DMS153 (cell line): ENCODE measurements at places on chromosomes 3 and 15.

- no peak for DNase-seq
Measured at GRCh38 chr3:71551311-71551919, 32.1 kb downstream of the FOXP1 start.

DNA sequence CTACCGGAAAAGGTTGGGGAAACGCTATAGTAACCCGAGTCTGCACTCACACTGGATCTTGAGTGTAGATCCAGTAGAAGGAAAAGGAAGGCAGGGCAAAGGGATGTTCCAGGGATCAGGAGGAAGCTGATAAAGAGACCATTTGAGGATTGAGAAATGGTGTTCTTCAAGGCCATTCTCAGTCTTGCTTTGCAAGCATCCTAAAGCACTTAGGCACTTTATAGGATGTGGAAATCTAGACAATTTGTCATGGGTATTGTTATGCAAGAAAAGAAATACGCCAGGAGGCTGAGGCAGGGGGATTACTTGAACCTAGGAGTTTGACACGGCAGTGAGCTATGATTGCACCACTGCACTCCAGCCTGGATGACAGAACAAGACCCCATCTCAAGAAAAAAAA, 13.2 kb upstream of the SCAMP5 start:
- no peak for DNase-seq

- no peak for DNase-seq
Measured at GRCh38 chr3:195892105-195893043, 16.0 kb downstream of the TNK2 start.

DNA sequence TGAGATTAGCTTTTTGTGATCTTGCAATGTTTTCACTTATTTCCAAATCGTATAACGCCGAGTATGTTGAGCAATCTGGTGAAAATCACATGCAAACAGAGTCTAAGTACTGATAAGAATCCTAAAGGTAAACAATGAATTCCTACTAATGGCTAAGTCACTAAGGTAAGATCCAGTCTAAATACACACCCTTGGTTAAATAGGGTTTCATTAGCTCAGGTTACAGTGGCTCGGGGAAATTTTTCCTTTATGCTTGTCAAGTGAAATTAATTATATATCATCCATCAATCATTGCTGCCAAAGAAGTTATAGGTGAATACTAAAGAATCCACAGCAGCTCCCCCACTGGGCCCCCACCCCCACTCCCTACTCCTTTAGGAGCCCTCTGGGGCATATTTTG, 139.3 kb downstream of the SOX2 start:
- DNase-seq = no peak

DNA sequence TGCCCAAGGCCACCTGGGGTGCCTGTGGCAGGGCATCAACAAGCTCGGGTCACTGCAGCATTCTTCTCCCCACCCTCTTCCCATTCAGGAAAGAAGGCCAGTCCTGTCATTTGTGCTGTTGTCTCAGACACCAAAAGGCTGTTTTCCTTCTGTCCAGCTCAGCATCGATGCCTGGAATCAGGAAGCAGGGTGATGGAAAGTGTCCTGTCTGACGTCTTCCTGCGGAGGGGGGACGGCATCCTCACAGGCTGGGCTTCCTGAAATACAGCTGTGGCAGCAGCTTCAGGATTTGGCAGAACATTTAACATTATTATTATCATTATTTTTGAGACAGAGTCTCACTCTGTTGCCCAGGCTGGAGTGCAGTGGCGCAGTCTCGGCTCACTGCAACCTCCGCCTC, 33.0 kb upstream of the ANKDD1A start:
- DNase-seq = no peak

DNA sequence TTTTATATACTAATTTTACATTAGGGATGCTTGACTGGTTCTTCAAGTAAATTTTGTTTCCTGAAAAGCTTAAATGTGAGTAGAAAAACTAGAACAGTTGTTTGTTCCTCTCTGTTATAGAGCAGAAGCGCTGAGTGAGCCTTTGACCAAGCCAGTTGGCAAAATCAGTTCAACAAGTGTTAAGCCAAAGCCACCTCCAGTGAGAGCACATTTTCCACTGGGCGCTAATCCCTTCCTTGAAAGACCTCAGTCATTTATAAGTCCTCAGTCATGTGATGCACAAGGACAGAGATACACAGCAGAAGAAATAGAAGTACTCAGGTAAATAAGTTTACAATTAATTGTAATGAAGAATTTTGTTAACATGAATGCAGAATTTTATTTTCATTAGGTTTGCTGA, 14.6 kb downstream of the CAPN7 start:
- no peak for DNase-seq

DNA sequence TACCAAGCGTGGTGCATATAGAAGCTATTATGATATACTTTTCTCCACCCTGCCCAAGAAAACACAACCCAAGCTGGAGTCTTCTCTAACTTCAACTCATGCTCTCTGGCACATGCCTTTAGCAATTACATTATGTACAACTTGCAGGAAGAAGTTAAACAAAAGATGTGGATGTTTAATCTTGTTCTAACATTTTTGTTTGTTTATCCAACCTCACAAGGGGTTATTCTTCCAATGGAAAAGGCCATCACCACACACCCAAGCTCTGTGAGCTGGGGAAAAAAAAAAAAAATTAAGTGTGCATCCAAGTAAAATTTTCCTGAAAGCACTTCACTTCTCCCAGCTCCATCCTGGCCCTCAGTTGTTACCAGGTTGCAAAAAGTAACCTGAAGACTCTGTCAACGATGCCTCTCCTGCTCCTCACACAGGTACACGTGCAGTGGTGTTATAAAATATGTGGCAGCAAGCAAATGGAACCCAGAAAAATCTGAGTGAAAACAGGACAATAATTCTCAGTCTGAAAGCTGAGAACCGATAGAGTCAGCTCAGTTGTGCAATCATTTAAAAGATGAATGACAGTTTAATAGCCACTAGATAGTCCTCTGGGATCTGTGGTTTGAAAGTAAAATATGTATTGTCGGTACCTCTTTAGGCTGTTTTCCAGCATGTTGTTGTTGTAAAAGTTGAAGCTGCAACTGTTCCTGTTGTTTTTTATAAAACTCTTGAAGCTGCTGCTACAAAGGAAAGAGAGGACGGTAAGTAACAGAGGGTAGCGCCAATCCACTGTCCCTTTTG, 531.4 kb downstream of the FOXP1 start:
- DNase-seq = peak; percentile 24

DNA sequence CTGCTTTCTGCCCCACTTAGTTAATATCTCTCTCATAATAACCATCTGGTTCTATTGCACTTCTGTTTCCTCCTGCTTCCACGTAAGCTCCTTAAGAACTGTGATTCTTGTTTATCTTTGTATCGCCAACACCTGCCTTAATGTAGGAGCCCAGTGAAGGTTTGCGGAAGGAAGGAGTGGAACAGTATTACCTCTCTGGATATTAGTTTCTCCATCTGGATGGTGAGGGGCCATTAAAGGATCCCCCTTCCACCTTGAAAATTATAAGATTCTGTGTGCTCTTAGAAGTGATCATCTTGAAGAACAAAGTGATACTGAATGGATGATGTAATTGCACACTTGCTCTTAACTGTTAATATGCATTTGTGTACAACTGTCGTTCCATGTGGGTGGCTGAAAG, 2.2 kb downstream of the CHRNA5 start:
- no peak for DNase-seq

- no peak for DNase-seq
Measured at GRCh38 chr3:5769825-5770224, 582.3 kb downstream of the EDEM1 start.

- no peak for DNase-seq
Measured at GRCh38 chr15:31241888-31242522, 84.6 kb upstream of the KLF13 start.

DNA sequence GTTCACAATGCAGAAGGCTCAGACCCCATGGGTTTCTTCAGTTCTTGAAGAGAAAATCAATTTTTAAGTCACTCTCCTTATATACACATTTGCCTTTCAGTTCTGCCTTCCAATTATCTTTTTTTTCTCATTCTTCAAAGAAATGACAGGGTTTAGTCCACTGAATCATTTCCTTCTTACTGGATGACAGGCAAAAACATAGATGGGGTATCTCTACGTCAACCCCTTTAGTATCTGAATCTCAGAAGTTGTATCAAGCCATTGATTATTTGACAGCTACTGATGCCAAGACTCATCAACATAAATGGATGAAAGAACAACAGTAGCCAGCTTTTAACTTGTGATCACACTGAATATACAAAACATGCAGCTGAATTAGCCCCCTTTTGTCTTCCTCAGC, 6.5 kb downstream of the ATOSA start:
- no peak for DNase-seq

DNA sequence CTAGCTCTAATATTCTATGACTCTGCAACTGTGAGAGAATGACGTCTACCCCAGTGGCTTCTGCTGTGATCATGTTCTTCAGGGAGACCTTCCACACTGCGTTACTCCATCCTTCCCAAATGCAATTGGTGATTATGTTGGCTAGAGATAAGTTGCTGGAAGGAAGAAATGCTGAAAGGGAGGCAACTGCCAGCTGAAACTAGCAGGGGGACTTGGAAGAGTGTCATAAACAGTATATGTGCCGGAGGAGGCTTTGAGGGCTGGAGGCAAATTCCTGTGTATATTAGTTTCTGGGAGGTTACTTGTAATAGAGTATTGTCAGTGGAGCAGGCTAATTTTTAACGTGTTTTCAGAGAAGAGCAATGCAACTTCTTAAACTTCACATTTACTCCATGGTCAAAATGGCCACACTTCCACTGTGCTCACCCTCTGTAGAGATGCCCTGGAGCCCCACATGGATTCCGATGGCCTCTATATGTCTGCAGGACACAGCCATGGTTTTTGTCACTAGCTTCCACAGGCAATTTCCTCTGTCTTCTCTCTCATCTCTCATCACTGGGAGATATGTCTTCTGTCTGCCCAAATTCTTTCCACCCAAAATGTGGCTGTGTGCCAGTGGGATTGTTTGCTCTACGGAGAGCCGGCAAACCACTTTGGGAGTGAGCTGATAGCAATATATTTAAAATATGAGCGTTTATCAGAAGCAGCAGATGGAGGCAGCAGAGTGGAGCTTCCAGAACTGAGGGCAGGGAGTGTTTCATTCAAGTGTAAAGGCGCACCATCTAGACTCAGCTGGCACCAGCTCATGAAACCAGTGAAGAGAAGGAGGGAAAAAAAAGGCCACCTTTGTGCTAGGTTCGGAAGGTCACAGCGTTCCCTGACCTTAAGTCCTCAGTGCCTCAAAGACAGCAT, 13.3 kb upstream of the CD47 start:
- DNase-seq = peak; percentile 28

- DNase-seq = no peak
Measured at GRCh38 chr3:111936967-111937366, 41.9 kb upstream of the ABHD10 start.

DNA sequence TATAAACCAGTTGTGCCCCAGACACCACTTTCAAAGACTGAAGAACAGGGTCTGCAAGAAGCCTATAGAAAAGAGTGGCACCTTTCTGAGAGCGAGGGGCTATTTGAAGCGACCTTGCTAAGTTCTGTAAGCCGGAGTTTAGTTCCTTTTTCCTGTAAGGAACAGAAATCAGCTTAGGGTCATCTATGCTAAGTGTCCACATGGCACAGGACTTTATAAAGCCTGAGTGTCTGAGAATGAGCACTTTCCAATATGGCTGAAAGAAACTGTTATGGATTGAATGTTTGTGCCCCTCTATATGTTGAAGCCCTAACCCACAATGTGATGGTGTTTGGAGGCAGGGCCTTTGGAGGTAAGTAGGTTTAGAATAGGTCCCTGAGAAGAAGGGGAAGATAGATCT, 4.0 kb upstream of the A4GNT start:
- no peak for DNase-seq

GRCh38 chr3:9064850-9065249, 101.6 kb upstream of the RAD18 start:
- peak; percentile 18 for DNase-seq

GRCh38 chr15:91525751-91526150, 327.8 kb upstream of the SLCO3A1 start:
- no peak for DNase-seq

DNA sequence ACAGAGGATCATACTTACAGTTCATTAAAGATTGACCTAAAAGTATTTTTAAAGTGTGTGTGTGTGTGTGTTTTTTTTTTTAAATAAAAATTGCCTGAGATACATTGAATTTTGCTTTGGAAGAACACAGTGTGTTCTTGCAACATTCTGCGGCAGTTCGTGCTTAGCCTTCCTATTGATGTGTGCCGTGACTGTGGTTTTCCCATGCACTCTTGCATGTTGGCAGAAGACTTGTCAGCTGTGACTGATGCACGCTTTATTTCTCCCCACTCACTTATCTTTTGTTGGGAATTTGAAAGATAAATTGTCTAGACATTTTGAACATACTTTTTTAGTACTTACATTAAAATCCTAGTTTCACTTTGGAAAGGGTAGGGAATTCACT, 136.3 kb upstream of the LRRFIP2 start:
- DNase-seq = no peak

GRCh38 chr15:47473832-47474231, 243.5 kb upstream of the SEMA6D start:
- no peak for DNase-seq

DNA sequence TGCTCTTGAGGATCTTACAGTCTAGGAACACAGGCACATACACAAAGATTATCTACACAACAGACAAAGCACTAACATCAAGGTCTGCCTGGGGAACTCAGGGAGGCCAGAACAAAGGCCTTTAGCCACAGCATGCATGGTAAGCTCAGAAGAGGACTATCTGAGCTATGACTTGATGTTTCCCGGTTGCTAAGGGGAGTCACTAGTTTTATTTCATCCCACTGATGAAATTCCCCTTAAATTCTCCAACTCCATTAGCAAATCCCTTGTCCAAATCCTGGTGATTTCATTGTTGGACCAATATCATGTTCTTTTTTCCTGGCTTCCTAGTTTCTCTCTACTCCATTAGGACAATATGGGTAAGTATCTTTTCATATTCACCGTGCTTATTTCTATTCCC, 23.3 kb downstream of the FBN1 start:
- no peak for DNase-seq

DNA sequence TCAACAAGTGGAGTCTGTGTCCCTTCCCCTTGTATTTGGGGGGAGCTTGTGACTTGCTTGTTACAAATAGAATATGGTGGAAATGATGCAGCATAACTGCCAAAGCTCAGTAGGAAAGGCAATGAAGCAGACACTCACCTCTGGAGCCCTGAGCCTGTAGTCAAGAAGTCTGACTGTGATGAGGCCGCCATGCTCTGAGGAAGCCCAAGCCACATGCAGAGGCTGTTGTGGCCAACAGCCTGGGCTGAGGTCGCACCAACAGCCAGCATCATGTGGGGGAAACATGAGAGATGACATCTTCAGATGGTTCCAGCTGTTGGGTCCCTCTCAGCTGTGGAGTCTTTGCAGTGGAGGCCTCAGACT, 161.4 kb downstream of the CHSY1 start:
- DNase-seq = no peak

- DNase-seq = no peak
Measured at GRCh38 chr3:78659386-78659987, 1108.3 kb downstream of the ROBO1 start.
